Activated CD8-positive, alpha-beta memory T cell treated with anti-CD3 and anti-CD28 coated beads for 4 hours (primary cell): ENCODE measurements at places on chromosomes 5 and 9.

DNA sequence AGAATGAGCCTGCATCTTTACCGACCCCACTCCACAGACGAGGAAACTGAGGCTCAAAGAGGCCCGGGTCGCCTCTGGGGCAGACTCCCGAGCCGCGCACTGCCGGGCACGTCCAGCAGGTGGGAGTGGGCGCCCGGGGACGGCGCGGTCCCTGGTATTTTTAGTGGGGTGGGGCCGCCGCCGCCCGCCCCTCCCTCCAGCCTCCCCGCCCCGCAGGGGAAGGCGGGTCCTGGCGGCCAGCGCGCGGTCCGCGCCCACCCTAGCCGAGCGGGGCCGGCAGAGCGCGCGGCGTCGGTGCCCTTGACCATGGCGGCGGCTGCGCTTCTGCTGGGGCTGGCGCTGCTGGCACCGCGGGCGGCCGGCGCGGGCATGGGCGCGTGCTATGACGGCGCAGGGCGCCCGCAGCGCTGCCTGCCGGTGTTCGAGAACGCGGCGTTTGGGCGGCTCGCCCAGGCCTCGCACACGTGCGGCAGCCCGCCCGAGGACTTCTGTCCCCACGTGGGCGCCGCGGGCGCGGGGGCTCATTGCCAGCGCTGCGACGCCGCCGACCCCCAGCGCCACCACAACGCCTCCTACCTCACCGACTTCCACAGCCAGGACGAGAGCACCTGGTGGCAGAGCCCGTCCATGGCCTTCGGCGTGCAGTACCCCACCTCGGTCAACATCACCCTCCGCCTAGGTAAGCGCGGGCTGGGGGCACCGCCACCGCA lies at the start of gene LAMC3:
Gene LAMC3, plus strand, starts transcription at position 266 of the 710 bp plus-strand sequence. Its CDS starts 41 bp downstream, at position 307.
- DNase-seq = no peak

DNA sequence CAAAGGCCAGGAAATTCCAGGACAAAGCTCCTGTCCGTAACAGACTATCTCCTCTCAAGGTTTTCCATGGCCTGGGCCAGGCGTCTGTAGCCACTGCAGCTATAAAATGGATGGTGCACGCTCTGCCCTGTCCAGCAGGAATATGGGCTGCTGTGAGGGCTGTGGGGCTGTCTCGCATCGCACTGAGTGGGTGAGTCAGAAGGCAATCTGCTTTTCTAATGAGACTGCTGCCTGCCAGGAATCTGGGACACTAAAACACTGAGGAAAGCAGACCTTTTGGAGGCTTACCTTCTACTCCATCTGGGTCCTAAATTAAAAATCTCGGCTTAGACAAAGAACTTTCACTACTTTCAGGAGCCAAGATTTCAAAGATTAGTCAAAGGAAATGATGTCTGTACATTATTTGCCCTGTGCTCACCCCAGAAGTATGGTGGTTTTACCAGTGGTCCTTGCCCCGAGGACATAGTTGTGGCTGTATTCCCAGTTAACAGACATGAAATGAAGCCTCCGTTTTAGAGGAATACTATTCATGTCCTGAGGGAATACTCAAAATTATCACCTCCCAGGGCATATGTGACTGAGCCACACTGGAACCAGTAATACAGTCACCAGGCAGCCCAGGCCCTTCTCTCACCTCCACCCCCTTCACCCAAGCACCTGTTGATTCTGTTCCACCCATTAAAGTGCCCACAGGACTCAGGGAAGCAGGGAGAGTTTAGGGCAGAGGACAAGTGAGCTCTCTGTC lies 56.4 kb downstream of the PFDN1 start:
- no peak for DNase-seq

- DNase-seq = no peak
These were observed 363 bp upstream of the SLC25A48 start for GRCh38 chr5:135833961-135834638.

DNA sequence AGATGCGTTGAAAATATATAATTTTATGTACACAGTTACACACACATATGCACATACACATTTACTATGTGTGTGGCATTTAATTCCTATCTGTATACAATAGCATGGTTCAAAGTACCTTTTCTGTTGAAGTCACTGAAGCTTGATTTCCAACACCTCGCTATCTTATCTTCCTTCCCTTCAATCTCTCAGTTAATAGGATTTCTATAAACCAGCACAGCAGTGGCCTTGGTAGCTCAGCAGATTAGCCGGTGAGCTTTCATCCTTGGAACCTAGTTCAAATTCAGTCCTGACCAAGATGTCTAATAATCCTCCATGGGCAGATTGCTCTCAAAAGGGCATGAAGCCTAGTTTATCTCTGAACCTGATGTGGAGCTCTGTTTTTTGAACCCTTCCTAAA lies 2389.5 kb downstream of the MAT2B start:
- no peak for DNase-seq

GRCh38 chr5:78504704-78505677 lies 143.6 kb downstream of the LHFPL2 start:
- no peak for DNase-seq

GRCh38 chr5:162685302-162685701 lies 617.7 kb downstream of the GABRG2 start:
- DNase-seq = no peak

- no peak for DNase-seq
These were observed 115.3 kb upstream of the PCSK5 start for GRCh38 chr9:75775166-75775565.

GRCh38 chr5:127441799-127442484 lies 75.5 kb upstream of the PRRC1 start:
- DNase-seq = no peak

GRCh38 chr5:32206509-32207354 lies 32.6 kb upstream of the GOLPH3 start:
- no peak for DNase-seq

- no peak for DNase-seq
These were observed 745.6 kb upstream of the ZNF608 start for GRCh38 chr5:125491986-125492492.

DNA sequence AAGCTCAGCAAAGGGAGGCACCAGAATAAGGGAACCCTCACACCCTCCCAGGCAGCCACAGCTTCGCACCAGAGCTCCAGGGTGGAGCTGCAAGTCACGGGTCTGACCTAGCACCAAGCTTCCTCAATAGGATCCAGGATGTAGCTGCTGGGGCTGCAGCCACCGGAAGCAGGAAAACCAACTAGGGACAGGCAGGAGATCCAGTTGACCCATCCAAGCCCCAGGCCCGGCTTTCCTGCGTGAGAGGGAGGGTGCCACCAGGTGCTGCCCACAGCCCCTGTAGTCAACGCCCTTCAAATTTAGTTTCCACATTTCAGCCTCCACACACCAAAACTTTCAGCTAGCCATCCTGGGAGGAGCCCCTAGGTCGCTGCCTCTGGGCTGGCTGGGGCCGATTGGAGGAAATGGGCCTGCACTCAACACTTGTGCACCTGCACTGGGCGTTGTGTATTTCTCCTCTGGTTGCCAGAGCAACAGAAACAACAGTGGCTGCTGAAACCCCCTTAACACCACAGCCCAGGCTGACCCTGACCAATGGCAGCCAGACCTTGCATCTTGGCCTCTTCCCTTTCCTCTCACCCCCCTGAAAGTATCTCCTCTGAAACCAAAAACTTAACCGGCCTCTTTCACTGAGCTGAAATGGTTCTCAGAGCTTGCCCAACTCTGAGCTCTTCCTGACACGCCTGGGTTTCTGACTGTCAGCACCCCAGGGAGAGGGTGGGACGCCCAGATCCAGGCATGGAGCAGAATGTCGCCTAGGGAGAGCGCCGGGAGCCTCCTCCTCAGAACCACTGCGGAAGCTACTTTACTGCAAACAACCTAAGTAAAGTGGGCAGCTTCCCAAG lies 226.5 kb upstream of the MAP3K1 start:
- DNase-seq = no peak

DNA sequence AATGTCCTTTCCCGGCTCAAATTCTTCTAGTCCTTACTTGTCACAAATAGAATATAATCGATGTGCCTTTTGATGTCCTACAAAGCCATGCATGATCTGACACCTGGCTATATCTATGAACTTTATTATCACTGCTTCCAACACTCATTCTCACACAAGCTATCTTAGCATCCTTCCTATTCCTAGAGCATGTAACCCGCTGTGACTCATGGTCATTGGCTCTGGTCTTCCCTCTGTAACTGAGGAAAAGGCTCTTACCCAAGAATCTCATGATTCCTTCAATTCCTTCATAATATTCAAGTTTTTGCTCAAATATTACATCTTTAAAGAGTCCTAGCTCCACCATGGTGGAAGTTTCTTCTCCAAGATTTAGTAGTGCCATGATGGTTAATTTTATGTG lies 480.0 kb upstream of the PAPPA start:
- DNase-seq = no peak

DNA sequence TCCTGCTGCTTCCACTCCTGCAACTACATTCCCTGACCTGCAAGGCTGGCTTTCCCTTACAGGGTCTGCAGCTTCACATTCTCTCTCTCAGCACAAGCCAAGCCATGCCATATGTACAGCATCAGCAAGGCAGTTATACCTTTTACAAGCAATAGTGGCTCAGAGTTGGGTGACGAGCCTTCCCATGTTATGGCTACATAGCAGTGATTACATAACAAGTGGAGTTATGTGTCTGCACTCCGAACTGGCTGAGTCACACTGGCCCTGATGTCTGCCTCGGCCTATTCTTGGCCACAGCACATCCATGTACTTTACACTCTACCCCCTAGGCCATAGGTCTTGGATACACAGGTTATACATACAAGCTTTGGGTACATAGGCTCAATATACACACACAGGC lies 52.0 kb upstream of the SNCAIP start:
- DNase-seq = no peak

GRCh38 chr5:141326088-141326854 lies 4.0 kb upstream of the PCDHGA1 start:
- DNase-seq = peak; percentile 22

DNA sequence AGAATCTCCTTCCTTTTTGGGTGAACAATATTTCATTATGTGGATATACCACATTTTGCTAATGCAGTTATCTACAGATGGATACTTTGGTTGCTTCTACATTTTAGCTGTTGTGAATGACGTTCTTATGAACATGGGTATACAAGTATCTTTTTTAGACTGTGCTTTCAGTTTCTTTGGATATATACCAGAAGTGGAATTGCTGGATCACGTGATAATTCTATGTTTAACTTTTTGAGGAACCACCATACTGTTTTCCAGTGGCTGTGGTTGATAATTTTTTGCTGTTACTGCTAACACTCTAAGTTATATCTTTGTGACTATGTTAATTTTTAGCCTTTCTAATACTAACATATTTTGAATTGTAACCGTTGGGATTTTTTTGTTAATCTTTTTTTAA lies 12.5 kb downstream of the WDR70 start:
- no peak for DNase-seq

GRCh38 chr9:15578714-15579113 lies 25.9 kb downstream of the CCDC171 start:
- DNase-seq = no peak

DNA sequence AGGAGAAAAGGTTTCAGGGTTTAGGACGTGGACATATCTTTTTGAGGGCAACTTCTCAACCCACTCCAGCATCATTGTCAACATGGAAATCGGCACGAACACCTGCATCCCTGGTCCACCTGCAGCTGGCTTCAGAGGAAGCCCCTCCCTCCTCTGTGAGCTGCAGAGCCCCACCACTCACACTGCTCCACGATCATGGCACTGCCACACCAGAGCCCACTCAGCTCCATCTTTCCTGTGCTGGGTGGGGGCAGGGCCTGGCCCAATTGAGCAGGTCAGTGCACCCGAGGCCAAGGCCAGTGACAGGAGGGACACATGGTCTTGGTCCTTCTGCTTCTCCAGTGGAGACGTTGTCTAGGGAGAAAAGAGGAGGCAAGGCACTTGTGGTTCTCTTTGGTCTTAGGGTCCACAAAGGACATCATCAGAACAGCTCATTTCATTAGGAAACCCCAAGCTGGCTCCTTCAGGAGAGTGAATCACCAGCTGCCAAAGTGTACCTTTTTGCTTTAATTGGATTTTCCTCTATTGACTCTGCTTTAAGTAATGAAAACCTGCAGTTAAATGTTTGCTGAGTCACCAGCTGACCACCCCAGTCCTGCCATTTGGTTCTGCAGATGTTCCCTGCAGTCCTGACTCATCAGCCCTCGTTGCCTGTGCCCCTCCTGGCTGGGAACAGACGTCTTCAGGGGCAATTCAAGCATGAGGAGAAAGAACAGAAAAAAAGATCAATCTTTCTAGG lies 56.2 kb downstream of the UBE2QL1 start:
- DNase-seq = no peak

GRCh38 chr9:33852216-33852826 lies 35.4 kb downstream of the UBE2R2 start:
- DNase-seq = peak; percentile 13
